Activated CD4-positive, CD25-positive, alpha-beta regulatory T cell (primary cell): ENCODE measurements at places on chromosomes 13 and 19.

DNA sequence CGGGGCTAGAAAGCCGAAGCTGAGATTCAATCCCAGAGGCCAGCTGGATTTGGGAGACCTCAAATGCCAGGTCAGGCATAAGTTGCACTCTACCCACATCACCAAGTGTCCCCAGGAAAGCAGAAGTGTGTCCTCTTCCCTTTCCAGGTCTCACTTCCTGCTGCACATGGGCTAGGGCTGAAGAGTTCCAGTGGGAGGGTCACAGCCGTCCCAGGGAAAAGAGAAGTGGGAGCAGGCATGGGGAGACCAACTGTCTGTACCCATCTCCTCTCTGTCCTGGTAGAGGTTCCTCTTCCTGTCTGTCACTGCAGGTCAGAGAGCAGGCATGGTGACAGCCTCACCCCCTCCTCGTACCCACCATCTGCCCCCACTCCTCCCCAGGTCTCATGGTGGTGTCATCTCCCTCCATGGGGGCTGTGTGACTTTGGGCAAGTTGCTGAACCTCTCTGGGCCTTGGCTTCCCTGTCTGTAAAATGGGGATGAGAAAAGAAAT lies 14.8 kb downstream of the AXL start:
- DNase-seq: no peak

DNA sequence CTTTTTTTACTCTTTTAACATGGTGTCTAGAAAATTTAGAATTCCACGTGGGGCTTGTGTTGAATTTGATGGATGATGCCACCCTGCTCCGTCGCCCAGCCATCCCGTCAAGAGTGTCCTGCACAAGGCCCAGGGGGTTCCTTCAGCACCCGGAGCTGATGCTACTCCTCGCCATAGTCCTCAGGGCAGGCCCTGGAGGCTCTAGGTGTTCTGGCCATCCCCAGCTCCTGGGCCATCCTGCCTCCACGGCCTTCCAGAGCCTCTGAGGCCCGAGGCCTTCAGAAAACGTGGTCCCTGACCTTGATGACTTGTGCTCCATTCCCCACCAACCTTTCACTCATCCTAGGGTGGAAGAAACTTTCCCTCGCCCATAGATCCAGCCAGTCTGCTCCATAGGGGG lies 3.3 kb downstream of the AKT1S1 start:
- DNase-seq: no peak

GRCh38 chr13:111608556-111608955 lies 288.1 kb downstream of the TEX29 start:
- no peak for DNase-seq

DNA sequence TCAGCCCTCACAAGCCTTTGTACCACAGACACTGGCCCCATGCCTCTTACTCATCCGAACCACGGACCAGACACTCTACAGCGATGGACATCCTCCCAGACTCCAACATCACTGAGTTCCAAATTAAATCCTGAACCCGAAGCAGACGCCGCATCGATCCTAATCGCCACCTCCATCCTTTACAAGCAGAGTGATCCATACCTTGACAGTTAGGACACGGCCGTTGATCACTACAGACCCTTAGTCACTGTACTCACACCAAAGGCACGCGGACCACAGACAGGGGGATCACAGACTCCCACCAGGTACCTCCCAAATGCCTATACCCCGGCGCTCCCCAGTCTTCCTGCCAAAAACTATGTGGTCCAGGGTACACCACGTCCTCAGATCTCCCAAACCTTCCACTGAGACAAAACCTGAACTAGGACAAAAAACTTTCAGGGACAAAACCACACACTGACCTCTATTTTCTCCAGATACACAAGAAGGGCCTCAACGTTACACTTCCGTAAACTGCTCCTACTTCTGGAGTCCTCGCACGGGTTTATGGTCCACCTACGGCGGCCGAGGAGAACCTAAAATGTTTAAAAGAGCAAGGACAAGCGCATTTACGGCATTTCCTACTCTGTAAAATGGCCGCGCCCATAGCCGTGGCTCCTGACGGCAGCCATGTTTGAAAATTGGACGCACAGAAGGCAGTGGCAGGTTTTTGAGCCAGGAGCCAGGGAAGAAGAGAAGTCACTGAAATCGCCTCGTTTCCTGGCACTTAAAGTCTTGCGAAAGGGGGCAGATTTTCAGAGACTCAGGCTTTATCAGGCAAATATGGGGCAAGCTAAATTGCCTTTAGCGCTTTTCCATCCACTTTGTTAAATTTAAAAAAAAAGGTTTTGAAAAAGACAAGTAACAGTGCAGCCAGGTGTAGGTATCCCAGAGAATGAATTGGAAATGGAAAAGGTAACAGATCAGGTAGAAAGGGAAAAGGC lies at the start of gene ZNF350:
Gene ZNF350, minus strand, starts transcription at position 532 of the 983 bp plus-strand sequence. CDS start 12,480 bp downstream, outside the sequence.
- peak; percentile 64 for DNase-seq

- DNase-seq: no peak
Measured at GRCh38 chr19:23991170-23991569, 76.5 kb downstream of the ZNF726 start.

GRCh38 chr19:55459950-55460657 lies 1.3 kb downstream of the ISOC2 start:
- DNase-seq: no peak

GRCh38 chr13:84479656-84480055 lies 597.4 kb upstream of the SLITRK1 start:
- no peak for DNase-seq
